ENCODE measurements at places on chromosomes 4 and X. TPM values are rescaled to one million over a fixed set of nuclear protein-coding genes. Genes with fewer than 3 reads are reported as not detected.

GRCh38 chr4:24793219-24794005 lies 2.0 kb upstream of the SOD3 start:
- no peak for DNase-seq

DNA sequence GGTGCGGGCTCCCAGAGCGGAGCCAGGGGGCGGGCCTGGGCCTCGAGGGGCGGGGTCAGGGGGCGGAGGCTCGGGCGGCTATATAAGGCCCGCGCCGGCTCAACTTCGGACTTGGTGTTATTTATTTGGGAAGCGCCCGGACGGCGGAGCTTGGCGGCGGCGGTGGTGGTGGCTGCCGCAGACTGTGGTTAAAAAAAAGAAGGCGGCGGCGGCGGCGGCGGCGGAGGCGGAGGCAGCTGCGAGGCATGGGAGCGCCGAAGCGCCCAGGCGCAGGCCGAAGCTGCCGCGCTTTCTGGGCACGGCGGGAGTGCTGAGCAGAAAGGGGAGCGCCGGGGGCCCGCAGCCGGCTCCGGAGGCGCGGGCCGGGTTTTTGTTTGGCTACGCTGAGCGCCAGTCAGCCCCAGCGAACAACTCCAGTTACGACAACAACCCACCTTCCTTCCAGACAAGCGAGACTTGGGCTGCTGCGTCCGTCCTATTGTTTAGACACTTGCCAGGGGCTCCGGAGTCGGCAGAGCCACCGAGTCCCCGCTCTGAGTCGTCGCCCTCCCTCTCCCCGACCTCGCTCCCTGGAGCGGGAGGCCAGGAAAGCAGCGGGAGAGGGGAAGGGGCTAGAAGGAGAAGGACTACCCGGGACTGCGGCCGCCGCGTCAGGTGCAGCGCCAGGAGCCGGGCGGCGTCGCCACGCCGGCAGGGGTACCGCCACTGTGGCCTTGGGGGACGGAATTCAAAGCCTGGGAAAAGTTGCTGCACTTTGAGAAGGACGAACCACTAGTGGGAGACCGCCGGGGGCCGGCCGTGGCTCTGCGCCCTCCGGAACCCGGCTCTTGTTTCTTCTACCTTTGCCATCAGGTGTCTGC lies at the start of gene SLIT2:
Gene SLIT2, plus strand, starts transcription at position 110 of the 860 bp plus-strand sequence. CDS start 1,911 bp downstream, outside the sequence.
- DNase-seq, result peak; percentile 87

- no peak for DNase-seq
Observed at GRCh38 chr4:147938496-147938895, 206.6 kb downstream of the ARHGAP10 start.

GRCh38 chr4:14294611-14295010 lies 667.1 kb upstream of the BOD1L1 start:
- DNase-seq, result no peak

DNA sequence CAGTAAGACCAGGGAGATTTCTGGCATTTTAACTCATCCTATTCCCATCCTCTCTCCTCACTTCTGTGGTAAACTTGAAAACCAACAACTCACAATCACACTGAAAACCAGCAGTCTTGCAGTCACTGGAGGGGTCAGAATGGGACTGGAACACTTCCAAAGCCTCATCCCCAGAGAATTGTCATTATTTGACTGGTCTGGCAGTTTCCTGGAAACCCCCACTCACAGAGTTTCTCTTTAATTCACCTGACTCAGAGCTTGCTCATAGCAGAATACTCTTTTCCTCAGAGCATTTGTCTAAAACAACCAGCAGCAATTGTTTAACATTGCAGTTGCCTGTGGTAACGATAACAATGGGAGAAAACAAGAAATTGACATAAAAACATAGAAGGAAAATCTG lies 7.3 kb upstream of the RAB9B start:
- DNase-seq, result no peak

- DNase-seq, result no peak
Observed at GRCh38 chrX:71170660-71171059, 26.0 kb downstream of the NLGN3 start.

GRCh38 chrX:69618803-69619202 lies 2.9 kb downstream of the EDA start:
- no peak for DNase-seq

Gene PRSS48
- not detected for total RNA-seq

DNA sequence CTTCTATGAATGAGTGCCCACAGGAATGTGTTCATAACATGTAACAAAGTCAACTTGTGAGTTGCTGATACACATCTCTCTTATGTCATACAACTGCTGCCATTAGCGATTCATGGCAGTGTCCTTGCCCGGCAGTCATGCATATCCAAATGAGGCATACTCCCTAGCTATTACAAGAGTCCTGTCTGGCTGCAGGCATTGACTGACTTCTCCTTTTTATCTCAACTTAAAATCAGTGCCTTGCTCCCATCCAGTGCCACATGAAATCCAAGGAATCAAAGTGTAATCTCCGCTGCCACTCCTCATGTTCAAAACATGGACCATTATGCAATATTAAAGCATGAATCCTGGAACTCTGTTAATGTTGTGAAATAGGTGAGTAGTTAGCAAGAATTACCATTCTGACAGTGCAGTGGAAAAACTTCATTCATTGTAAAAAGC lies 348.9 kb upstream of the FTHL17 start:
- DNase-seq, result no peak

DNA sequence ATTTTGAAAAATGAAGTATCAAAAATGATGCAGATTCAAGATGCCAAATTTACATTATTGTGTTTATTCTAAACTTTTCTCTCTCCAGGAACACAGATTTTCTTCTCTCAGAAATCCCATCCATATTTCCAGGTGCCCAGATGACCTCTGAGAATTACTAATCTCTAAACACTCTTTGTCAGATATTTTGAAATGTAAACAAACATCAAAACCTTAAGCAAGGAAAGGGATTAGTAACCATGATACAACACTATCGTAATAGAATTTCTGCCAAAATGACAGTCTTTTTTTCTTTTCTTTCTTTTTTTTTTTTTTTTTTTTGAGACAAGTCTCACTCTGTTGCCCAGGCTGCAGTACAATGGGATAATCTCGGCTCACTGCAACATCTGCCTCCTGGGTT lies 76.7 kb downstream of the PDS5A start:
- no peak for DNase-seq

DNA sequence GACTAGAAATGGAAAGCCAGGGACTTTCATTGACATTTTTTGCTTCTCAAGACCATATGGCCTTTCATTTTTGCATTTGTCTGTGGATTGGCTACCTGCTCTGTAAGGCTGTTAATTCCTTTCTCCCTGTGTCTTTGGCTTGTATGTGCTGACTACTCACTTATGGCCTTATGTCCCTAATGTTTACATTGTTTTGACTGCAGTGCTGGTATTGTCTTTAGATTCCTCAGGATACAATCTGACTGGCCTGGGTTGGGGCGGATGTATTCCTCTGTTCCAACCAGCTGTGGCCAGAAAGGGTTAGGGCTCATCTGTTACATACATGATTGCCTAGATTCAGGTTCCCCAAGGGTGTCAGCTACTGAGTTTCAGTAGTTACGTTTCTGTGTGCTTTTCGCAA lies 108.1 kb downstream of the RAPGEF2 start:
- no peak for DNase-seq

Gene ACSL4
- total RNA-seq, result 30.6 TPM

- DNase-seq, result no peak
Observed at GRCh38 chr4:98661371-98662054, 3.1 kb upstream of the TSPAN5 start.

Data from Right ventricle myocardium inferior (tissue), 1 donor.